Cardiac septum (tissue), 1 donor: ENCODE measurements at places on chromosomes 6 and 20. TPM values are rescaled to one million over a fixed set of nuclear protein-coding genes. Genes with fewer than 3 reads are reported as not detected.
A peak's percentile ranks its signal among the peaks of the same experiment; 100 is the strongest.

DNA sequence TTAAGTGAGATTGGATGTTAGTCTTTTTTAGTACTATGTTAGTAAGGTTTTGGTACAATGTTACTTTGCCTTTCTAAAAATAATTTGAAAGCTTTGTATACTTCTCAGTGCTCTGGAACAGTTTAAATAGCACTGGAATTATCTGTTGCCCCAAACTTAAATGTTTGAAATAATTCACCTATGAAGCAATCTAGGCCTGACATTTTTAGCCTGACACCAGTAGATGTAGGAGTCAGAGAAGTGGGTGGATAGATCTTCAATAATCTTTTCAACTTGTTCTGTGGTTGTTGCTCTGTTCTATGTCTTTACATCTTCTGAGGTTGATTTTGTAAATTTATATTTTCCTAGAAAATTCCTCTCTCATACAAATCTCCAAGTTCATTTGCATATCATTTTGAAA is 103.1 kb upstream of the ADGRF1 start:
- no peak for DNase-seq

DNA sequence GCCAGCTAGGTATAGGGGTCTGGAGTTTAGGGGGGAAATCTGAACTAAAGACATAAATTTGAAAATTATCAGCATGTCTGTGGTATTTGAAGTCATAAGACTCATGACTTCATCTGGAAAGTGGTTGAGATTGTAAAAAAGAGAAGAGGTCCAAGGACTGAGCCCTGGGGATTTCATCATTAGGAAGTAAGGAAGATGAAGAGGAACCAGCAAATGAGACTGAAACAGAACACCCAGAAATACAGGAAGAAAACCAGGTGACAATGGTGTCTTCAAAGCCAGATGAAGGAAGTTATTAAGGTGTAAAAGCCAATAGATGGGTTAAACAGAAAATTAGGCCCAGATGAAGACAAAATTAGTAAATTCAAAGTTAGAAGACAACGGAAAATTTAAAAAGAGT is 49.1 kb upstream of the UBR2 start:
- DNase-seq = no peak

GRCh38 chr6:39189915-39190544 is 39.2 kb downstream of the KCNK5 start:
- DNase-seq = no peak

DNA sequence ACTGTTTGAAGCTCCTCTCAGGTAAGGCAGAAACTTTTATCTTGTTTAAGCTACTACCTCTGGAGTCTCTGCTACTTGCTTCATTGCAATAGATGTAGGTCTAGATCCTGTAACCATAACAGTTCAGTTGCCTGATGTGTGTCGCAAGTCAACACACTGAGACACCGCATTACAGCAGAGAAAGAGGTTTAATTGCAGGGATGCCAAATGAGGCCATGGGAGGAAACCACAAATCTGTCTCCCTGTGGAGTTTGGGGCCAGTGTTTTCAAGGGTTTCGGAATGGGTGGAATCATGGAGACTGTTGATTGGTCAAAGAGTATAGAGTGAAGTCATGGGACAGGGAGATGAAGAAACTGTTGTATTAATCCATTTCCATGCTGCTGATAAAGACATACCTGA is 57.1 kb upstream of the RBM24 start:
- DNase-seq = no peak

BPIFB4 gene
- not detected for total RNA-seq

DNA sequence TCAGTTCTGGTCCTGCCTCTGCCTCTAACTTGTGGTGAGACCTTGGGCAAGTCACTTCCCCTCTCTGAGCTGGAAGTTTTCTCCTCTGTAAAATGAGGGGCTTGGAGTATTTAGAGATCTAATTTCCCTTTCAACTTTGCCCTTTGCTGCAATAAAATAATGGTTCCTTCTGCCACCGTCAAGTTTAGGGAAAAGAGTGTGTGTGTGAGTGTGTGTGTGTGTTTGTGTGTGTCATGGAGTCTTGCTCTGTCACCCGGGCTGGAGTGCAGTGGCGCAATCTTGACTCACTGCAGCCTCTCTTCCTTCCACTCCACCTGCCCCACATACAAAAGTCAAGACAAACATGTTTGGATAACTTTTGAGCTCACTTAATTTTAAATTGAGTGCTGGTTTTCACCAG is 39.2 kb upstream of the PIM1 start:
- peak; percentile 82 for DNase-seq

ID1 gene
- 163 TPM for total RNA-seq

SIRPA gene
- 45.8 TPM for total RNA-seq

DNA sequence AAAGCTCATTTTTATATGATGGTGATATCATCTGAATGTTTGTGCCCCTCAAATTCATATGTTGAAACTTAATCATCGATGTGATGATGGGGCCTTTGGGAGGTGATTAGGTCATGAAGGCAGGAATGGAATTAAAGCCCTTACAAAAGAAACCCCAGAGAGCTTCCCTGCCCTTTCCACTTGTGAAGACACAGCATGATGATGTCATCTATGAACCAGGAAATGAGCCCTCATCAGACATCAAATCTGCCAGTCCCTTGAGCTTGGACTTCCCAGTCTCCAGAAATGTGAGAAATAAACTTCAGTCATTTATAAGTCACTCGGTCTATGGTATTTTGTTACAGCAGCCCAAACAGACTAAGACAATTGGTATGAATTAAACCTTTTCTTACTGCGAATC is 153.1 kb downstream of the MYB start:
- DNase-seq = no peak
